A673 (cell line): ENCODE measurements at places on chromosomes 3 and 15. TPM values are rescaled to one million over a fixed set of nuclear protein-coding genes. Genes with fewer than 3 reads are reported as not detected.

DNA sequence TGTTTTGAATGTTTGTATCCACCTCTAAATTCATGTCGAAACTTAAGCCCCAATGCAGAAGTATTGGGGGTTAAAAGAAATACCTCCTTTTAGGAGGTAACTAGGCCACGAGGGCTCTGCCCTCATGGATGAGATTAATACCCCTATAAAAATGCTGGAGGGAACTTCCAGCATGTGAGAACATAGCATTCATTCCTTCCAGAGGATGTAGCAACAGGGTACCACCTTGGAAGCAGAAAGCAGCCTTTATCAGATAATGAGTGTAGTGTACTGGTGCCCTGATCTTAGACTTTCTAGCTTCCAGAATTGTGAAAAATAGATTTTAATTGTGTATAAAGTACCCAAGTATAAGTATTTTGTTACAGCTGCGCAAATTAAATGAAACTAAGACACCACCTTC is 353.4 kb upstream of the MANF start:
- no peaks in the 10 kb centered on the region for H3K27me3 ChIP-seq
- no peaks in the 10 kb centered on the region for H3K36me3 ChIP-seq
- no peak overlapping the region for H3K27ac ChIP-seq

GRCh38 chr3:88038566-88038965 is 20.2 kb downstream of the CGGBP1 start:
- no peaks in the 10 kb centered on the region for H3K27me3 ChIP-seq
- H3K27ac ChIP-seq, result no peak overlapping the region
- no peak overlapping the region for H3K4me3 ChIP-seq

DNA sequence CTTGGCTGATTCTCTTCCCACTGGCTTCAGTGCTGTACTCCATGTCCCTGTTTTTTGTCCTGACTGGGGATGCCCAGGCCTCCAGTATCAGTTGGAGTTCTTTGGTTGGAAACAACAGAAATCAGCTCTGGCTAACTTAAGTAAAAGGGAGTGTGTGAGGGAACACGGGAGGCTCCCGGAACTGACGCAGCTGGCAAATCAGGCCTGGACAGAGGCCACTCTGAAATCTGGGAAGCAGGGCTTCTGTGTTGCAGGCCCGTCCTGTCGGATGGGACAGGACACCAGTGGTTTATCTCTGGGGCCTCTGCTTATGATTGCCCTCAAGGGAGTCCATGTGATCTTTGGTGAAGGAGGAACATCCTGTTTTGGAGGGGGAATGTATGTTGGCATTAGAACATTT is 124.3 kb downstream of the CHCHD6 start:
- H3K36me3 ChIP-seq, result no peaks in the 10 kb centered on the region
- DNase-seq, result no peak
- H3K27ac ChIP-seq, result no peak overlapping the region
- H3K4me1 ChIP-seq, result peaks cover 4% of the 10 kb centered on the region
- no peaks in the 10 kb centered on the region for H3K27me3 ChIP-seq
- no peak overlapping the region for H3K4me3 ChIP-seq

- DNase-seq, result no peak
- H3K27ac ChIP-seq, result no peak overlapping the region
- no peaks in the 10 kb centered on the region for H3K36me3 ChIP-seq
- no peaks in the 10 kb centered on the region for H3K4me1 ChIP-seq
- no peaks in the 10 kb centered on the region for H3K27me3 ChIP-seq
These were observed 28.4 kb downstream of the CCDC12 start for GRCh38 chr3:46947981-46948791.

- no peak overlapping the region for H3K27ac ChIP-seq
- no peak overlapping the region for H3K4me3 ChIP-seq
- no peak for DNase-seq
- peaks cover 28% of the 10 kb centered on the region for H3K4me1 ChIP-seq
- H3K27me3 ChIP-seq, result no peaks in the 10 kb centered on the region
- H3K36me3 ChIP-seq, result no peaks in the 10 kb centered on the region
These were observed 45.8 kb upstream of the FBXL22 start for GRCh38 chr15:63551400-63551799.

The CYP1A1 gene
- total RNA-seq, result 0.33 and 0.62 TPM in 2 replicates
